ENCODE measurements at places on chromosomes 5 and 9.

- DNase-seq, result no peak
Observed at GRCh38 chr9:94140791-94141790, 56.8 kb downstream of the PTPDC1 start.

- DNase-seq, result no peak
Observed at GRCh38 chr5:170486371-170486770, 17.4 kb upstream of the KCNIP1 start.

- no peak for DNase-seq
Observed at GRCh38 chr5:3489239-3489843, 106.3 kb upstream of the IRX1 start.

DNA sequence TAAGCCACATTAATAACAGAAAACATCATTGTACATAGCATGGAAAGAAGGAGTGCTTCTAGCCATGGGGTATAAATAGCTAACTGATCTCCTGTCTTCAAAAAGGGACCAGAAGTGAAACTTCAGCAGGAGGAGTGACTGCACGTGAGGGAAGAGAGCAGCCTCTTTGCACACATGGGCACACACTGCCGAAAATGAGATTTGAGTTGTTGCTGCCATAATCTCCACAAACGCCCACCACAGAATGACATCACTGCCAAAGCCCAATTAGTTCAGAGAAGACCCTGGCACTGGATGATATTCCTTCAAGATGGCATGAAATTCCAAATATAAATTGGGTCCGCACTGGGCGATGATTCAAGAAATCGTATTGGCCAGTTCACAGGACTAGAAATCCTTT lies 238.9 kb upstream of the NR4A3 start:
- no peak for DNase-seq

- DNase-seq, result no peak
Observed at GRCh38 chr5:138935466-138935865, 60.3 kb upstream of the LRRTM2 start.

DNA sequence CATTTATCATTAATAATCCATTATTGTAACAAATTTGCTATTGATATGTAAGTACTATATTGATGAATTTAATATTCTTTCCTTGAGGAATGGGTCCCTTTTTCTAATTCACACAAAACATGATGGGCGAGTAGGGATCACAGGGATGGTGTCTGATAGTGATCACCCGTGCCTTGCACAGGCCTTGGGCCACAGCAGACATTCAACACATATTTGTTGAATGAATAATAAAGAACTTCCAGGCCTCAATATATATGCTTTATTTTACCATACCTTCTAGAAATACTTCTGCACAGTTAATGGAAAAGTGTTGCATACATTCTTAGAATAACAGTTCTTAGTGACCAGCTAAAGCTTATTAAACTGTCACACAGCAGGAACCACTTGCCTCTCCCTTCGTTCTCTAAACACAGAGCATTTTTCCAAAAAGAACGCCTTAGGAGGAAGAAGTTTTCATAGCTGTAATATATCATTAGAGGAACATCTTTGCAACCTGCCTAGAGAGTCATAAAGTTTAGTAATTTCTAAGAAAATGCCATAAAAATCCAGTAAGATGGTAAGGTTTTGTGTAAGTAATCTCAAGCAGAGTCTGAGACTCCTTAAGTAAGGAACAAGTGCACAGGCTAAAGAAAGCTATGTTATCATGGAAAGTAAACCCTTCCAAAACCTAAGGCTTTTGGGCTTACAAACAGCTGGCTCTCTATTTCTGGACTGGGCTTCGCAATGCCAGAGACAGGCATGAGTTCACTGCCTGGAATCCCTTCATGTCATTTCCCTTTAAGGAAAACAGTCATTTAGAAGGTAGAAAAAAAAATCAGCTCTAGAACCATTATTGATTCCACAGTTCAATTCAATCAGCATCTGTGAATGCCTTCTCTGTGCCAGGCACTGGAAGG lies 17.7 kb downstream of the TTLL11 start:
- no peak for DNase-seq

GRCh38 chr5:174799121-174799520 lies 74.7 kb downstream of the MSX2 start:
- DNase-seq, result no peak

DNA sequence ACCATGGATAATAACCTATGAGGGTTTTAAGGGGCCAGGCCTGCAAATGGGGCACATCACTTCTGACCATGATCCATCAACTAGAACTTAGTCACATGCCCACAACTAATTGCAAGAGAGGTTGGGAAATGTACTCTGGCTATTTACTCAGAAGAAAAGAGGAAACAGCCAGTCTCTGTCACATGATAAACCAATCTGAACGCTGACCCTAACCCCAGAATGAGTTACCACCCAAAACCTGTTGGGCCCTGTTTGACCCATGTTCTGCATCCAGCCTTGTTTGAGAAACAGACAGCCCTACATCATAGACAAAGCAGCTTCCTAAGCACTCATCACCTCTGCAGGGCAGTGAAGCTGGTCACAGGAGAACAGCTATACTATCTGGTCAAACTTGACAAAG lies 5.8 kb downstream of the MACROH2A1 start:
- no peak for DNase-seq

DNA sequence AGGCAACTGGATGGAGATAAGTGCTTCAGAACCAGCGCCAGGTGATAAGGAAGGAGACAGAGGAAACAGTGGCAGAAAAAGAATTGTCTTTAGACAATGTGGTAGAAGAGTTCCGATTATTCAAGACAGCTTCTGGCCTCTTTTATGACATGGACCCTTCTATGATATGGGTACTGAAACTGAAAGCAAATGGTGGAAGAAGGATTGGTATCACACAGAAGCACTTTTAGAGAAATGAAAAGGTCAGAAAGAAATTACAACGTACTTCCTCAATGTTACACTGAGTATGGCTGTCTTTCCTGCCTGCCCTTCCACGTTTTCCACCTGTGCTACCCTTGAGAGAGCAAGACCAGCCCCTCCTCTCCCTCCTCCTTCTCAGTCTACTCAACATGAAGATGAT lies 959.3 kb downstream of the DNAH5 start:
- DNase-seq, result no peak

DNA sequence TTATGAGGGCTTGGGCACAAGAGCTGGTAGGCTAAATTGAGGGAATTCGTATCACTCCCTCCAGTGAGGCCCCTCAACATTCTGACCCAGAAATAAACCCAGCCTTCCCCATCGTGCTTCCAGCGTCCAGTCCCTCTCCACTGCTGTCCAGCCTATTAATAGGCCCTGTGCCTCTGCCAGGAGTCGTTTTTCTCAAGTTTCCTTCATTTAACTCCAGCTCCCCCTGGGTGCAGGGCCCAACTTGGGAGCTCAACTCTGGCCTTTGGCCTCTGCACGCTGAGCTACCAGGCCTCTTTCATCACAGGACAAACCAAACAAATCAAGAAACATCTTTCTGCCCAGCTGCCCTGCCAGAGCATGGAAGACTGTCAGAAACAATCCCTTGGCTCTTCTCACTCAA lies 10.0 kb downstream of the HBEGF start:
- no peak for DNase-seq

- DNase-seq, result no peak
Observed at GRCh38 chr9:78927099-78927940, 630.4 kb downstream of the PSAT1 start.

GRCh38 chr5:126445502-126446174 lies 22.4 kb downstream of the GRAMD2B start:
- DNase-seq, result no peak

DNA sequence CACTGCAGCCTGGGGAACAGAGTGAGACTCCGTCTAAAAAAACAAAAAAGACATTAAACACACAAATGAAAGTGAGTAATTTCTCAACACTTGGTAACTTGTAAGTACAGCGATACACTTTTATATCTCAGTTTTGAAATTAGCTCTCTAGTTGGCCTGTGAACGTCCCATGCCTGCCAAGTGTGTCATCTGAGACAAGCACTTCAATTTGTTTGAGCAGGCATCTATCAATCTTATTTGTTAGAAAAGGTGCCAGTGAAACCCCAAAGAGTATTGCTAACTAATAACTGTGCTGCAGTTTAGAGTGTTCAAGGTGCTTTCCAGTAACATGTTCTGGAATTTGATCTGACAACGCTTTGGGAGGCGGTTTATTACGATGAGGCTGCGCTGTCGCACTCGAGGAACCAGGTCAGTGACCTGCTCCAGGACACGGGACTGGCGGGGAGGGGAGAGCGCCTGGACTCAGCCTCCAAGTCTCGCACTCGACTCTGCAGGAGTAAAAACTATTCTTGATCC lies 1.1 kb upstream of the SPIN1 start:
- no peak for DNase-seq

GRCh38 chr9:38670542-38671371 lies 49.2 kb downstream of the FAM240B start:
- no peak for DNase-seq

DNA sequence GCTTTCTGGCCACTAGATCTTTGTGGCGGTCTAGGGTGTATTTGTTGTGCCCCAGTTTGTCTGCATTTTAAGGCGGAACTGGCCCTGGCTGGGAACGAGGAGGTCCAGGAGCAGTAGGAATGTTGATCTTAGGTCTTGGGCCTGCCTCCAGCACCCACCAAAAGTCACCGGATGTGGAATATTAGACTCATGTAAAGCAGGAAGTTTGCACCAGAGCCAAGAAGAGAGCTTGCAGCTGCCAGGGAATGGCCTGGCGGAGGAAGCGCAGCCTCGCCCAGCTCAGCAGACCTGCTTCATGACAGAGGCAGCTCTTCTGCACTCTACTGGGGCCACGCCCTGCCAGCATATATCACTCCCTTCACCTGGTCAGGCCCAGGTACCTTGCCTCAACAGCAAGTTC lies 3.3 kb downstream of the GPX3 start:
- no peak for DNase-seq

GRCh38 chr9:5536684-5537083 lies 26.4 kb downstream of the PDCD1LG2 start:
- DNase-seq, result no peak

GRCh38 chr5:78964889-78965288 lies 20.2 kb downstream of the ARSB start:
- no peak for DNase-seq

- no peak for DNase-seq
Observed at GRCh38 chr5:128287740-128288139, 204.2 kb downstream of the SLC12A2 start.

- no peak for DNase-seq
Observed at GRCh38 chr5:11547730-11548129, 356.5 kb downstream of the CTNND2 start.

GRCh38 chr5:82421119-82421518 lies 143.0 kb upstream of the RPS23 start:
- DNase-seq, result no peak

DNA sequence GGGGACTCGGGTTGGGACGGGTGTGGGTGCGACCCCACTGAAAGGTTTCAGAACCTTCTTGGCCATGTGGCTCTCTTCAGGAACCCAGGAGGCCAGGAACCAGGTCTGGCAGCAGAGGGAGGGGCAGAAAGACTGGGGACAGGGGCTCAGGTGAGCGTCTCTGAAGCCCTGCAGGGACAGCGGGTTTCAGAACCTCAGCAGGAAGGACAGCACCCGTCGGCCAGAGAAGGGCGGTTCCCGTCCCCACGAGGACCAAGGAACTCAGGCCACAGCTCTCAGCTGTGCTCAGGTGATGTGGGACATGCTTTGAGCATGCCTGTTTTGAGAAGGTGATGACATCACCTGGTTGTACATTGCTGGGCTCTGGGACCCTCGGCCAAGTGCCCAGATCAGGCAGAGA lies 25.7 kb downstream of the SLC12A7 start:
- no peak for DNase-seq

GRCh38 chr9:123375469-123376132 lies 19.6 kb downstream of the CRB2 start:
- no peak for DNase-seq

- DNase-seq, result no peak
Observed at GRCh38 chr9:79623799-79624721, 52.3 kb downstream of the TLE4 start.

DNA sequence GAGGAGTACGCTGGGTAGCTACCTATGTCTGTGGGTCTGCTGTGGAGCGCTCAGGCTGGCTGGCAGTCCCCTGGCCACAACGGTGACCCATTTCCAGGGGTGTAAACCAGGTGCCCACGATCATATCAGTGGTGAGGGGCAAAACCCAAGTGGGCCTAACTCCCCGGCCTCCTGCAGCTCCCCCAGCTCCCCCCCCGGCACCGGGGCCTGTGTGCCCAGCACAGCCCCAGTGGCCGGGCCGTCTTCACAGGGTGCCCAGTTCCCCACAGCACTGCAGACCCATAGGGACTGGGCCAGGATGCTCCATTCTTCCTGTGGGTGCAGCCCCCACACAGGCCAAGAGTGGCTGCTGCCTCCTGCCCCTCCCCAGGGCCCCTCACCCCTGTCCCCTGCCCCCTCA lies 958 bp upstream of the LCN8 start:
- no peak for DNase-seq

GRCh38 chr5:81241961-81242648 lies 9.0 kb downstream of the CKMT2 start:
- DNase-seq, result no peak

DNA sequence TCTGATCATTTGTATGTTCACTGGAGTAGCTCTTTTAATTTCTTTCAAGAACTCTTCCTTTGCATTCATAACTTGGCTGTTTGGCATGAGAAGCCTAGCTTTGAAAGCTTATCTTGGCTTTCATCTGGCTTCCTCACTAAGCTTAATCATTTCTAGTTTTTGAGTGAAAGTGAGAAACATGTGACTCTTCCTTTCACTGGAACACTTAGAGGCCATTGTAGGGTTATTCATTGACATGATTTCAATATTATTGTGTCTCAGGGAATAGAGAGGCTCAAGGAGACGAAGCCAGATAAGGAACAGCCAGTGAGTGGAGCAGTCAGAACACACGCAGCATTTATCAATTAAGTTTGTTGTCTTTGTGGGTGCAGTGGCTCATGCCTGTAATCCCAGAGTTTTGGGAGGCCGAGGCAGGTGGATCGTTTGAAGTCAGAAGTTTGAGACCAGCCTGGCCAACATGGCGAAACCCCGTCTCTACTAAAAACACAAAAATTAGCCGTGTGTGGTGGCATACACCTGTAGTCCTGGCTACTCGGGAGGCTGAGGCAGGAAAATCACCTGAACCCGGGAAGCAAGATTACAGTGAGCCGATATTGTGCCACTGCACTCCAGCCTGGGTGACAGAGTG lies 98.3 kb downstream of the UGCG start:
- DNase-seq, result no peak

- no peak for DNase-seq
Observed at GRCh38 chr9:33272061-33272460, 7.2 kb downstream of the CHMP5 start.

GRCh38 chr9:109499631-109500410 lies 1.7 kb upstream of the PTPN3 start:
- DNase-seq, result no peak

GRCh38 chr5:139752506-139753473 lies 42.8 kb upstream of the PSD2 start:
- no peak for DNase-seq

DNA sequence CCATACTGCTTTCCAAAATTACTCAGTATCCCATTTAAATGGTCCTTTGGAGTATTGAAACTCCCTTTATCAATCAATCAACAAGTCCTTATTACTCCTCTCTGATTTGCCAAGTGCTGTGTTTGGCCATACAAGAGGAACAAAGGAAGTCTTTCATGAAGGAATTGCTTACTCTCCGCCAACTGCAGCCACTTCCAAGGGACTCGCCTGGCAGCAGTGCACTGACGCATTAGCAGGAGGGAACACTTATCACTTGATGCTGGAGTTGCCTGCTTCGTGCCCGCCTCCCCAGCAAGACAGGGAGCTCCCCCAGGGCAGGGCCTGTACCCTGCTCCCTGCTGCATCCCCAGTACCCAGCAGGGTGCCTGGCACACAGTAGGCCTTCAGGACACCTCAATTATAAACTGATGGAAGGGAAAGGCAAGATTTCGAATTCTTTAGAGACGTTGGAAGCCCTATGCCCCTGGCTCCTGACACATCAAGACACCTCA lies 97.9 kb downstream of the CRB2 start:
- DNase-seq, result no peak
